ENCODE measurements at places on chromosomes 2 and 18.

- no peak for DNase-seq
Observed at GRCh38 chr2:19893520-19894133, 8.2 kb downstream of the TTC32 start.

DNA sequence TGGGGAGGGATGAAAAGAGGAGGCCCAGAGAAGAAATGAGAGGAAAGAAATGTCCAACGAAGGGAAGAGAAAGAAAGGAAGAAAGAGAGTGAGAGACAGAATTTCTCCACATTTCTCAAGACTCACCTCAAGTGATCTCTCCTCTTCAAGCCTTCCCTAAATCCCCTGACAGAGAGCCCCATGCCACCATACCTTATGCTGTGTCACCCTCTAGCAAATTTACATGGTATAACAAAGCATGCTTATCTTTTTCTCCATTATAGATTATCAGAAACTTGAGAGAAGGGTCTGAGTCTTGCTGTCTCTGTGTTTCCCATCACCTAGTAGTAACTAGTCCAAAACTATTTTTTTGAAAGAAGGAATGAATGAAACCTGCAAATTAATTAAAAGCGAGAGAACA, 1208.4 kb downstream of the DPP10 start:
- DNase-seq = no peak

- no peak for DNase-seq
Observed at GRCh38 chr18:74486119-74486849, 9.9 kb upstream of the CNDP2 start.

GRCh38 chr2:216431531-216431856, 19.2 kb downstream of the SMARCAL1 start:
- no peak for DNase-seq

DNA sequence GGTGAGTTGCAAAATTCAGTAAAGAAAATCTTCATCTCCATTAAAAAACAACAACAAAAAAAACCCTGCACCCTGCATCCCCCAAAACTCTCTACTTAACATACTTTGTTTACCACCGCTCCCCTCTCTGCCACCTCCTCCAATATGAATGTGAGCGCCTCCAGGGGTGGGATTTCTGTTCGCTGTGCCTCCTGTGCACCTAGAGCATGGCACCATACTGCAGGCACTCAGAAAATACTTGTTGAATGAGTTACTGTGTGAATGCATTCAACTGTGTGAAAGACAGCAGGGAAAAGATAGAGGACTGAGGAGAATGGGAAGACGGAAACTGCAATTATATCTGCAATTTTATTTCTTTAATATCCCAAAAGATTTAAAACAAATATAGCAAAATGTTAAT, 4.5 kb downstream of the CEBPZ start:
- peak; percentile 40 for DNase-seq

DNA sequence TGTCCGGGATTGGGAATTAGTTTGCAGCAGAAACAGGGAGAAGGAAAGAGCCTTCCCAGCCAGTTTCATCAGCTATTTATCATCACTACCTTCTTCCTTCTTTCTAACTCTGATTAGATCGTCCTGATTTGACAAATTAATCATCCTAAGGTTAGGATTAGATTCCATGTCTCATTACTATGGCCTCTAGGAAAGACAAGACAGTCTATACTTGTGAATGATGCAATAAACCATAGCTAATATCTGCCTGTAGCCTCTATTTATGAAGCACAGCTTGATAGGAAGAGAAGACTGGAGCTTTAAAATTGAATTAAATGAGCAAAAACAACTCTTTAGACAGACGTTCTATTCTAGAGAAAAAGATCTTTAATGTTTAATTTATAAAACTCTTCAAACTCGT, 25.2 kb upstream of the FRZB start:
- DNase-seq = no peak

GRCh38 chr2:46801731-46802664, 113.6 kb downstream of the MCFD2 start:
- peak; percentile 17 for DNase-seq

DNA sequence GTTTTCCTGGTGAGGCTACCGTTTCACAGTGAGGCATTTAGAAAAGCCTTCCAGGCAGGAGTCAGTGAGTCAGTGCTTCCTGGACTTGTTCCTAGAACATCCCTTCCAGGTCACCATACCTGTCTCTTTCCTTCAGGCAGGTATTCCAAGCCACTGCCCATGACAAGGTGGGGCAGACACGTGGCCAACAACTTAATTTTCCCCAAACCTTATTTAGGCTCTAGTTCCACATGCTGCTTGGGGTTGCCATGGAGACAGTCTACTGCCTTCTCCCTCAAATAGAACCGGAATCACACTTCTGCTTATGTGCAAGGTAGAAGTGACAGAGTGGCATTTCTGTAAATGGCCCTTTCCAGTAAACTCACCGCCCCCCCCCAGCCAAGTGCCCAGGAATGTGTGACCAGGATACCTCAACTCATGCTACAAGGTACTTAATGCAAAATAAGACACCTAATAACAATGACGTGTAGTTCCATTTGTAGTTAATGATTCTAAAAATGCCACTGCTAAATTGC, 258.3 kb downstream of the PRKCE start:
- DNase-seq = no peak

DNA sequence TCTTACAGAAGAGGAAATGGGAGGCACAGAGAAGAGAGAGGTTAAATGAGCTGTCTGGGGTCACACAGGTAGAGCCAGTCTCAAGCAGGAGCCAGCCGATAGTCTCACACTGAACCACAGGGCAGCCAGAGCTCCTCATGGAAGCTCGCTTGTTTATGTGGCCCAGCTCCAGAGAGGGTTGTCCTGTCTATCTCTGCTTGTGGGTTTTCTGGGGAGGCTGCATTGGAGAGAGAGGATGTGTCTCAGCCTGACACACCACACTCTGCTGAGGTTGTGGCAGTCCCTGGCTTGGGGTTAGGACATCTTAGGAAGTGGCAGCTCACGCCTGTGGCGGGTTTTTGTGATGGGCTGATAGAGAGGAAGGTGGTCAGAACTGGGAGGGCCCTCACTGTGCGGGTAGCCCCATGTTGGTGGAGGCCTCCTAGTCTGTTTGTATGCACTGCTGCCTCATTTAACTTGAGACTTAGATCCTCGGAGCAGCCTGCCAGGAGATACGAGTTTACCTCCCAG, 52.3 kb downstream of the TCF7L1 start:
- no peak for DNase-seq

- DNase-seq = no peak
Observed at GRCh38 chr2:127665267-127665893, 9.9 kb downstream of the LIMS2 start.

DNA sequence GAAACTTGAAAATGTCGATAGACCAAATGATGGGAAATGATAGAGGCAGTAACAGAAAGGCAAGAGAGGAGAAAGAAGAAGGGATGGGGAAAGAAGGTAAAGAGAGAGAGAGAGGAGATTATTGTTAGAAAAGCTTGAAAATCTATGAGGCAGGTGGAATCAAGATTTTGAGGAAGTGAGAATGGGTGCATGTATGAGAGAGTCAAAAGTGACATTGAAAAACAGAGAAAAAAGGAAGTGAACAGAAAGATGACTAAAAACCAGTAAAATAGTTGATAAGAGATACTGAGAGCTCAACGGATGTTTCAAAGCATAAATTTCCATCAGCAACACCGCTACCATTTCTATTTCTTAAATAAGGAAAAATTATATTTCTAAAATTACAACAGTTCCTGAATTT, 327.4 kb upstream of the CWC22 start:
- no peak for DNase-seq

GRCh38 chr2:237615631-237616249, 11.6 kb upstream of the LRRFIP1 start:
- no peak for DNase-seq

DNA sequence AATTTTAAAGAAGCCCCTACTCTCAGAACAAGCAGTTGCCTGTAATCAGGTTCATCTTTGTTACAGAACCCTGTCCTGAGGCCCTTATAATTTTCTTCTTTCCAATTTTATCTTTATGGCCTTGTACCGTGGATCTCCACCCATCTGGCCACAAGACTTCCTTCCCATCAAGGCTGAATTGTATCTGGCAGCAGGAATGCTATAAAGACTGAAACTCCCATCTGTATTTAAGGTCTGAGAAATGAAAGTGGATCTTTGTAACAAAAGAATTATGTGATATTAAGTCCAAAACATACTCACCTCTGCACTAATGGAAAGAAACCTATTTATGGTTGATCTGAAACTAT, 91.8 kb downstream of the METTL8 start:
- DNase-seq = no peak

DNA sequence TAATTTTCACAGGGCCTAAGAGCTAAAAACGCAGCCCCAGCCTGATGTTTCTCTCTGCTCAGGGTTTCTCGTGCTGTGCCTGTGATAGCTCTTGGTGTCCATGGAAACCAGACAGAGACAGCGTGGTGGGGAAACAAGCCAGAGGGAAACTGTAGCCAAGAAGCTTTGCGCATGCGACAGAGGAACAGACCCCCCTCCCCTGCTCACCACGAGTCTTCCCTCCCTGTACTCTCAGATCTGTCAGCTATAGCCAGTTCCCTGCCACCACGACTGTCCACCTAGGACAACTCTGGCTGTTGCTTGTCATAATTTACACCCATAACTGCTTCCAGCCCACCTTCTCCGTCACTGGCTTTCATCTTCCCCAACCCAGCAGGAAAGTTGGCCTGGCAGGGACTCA, 13.2 kb upstream of the DNAJC27 start:
- DNase-seq = no peak
